ENCODE measurements at places on chromosomes 2 and 18.

GRCh38 chr2:221500501-221501209 is 71.4 kb downstream of the EPHA4 start:
- no peak for DNase-seq

DNA sequence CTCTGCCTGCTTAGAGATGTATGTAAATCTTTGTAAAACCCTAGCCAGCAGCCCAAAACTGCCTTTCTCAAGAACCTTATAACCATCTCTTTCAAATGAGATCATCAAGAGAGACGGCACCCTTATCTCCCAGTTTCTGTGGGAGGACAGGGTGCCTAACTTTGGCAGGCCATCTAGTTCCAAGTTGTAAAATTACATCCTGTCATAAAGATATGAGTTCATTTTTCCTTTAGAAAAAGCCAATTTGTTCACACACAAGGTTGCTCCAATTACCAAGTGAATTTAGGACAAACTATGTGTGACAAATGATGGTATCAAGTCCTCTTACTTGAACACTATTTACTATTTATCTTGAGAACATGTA is 65.3 kb downstream of the MEMO1 start:
- DNase-seq: peak; percentile 20

GRCh38 chr2:165952741-165953211 is 800 bp downstream of the TTC21B start:
- DNase-seq: peak; percentile 42

- no peak for DNase-seq
Measured at GRCh38 chr2:239807568-239807967, 217.6 kb downstream of the NDUFA10 start.

- DNase-seq: no peak
Measured at GRCh38 chr2:226275215-226275614, 524.4 kb downstream of the IRS1 start.

GRCh38 chr2:191247381-191248057 is 2.3 kb downstream of the MYO1B start:
- peak; percentile 85 for DNase-seq

DNA sequence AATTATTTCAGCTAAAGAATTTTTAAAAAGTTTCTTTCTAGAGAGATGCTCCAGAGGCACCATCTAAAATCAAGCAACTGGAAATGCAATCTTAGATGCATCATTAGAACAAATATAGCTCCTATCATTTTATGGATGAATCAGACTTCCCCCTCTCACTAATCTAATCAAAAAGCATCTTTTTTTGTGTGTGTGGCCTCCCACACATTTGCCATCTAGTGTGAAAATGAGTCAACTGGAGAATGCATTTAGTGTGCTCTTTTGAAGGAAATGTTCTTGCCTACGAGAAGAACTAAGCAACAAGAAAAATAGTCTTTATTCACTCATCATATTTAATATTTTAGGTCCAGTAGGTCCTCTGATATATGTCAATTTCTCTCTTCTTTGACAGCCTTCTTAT is 39.5 kb upstream of the FIGN start:
- no peak for DNase-seq

- DNase-seq: no peak
Measured at GRCh38 chr2:171822525-171823322, 71.3 kb downstream of the SLC25A12 start.

DNA sequence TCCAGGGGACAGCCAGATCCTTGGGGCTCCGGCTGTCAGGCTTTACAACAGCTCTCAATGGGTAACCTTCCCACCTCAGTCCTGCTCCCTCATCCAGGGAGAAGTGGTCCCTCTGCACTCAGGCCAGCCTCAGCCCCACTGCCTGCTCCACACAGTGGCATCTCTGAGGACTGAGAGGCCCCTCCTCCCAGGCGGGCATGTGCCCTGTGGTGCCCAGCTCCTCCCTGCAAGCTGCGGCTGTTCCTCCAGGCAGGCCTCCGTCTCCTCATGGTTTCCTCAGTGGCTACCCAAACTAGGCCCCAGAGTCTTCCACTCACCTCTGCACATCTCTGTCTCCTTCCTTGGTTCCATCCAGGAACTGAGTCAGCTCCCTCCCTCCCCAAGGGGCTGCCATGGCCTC is 81.7 kb upstream of the TMEM200C start:
- DNase-seq: no peak
